Fibroblast of lung (primary cell): ENCODE measurements at places on chromosomes 12 and 14. TPM values are rescaled to one million over a fixed set of nuclear protein-coding genes. Genes with fewer than 3 reads are reported as not detected.

- no peaks in the 10 kb centered on the region for H3K27me3 ChIP-seq
- DNase-seq, result no peak
- no peak overlapping the region for H3K27ac ChIP-seq
- H3K4me3 ChIP-seq, result no peak overlapping the region
- H3K36me3 ChIP-seq, result no peaks in the 10 kb centered on the region
- H3K4me1 ChIP-seq, result no peaks in the 10 kb centered on the region
These were observed 47.4 kb upstream of the C14orf180 start for GRCh38 chr14:104532191-104532555.

TBPL2 gene
- not detected in 2 replicates for total RNA-seq

CRACR2A gene
- 3.3 and 5.8 TPM in 2 replicates for total RNA-seq

DNA sequence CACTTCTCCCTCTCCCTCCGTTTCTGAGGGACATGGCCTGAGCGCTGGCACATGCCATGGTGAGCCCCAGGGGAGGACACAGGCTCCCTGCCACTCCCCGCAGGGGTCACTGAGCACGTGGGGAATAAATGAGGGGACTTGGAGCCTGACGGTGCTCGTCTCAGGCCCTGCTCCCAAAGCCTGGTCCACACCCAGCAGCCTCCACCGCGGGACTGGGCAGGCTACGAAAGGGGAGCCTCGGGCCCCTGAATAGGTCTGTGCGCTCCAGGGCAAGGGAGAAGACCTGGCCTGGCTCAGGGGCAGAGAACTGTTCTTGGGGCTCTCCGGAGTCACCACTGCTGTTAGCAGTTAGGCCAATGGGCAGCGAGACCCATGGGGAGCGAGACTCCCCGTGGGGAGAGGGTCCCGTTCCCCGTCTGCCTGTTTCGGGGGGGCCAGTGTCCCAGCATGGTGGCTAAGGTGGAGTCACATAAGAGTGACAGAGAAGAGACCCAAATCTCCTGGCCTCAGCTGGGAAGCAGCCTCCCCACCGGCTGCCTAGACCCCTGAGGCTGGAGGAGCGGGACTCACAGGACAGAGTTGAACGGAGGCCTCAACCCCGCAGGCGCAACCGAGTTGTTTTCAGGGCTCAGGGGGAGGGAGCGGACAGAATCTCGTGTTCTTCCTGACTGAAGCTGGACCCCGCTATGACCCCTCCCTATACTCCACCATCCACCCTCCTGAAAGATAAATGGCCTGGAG is 329.8 kb upstream of the SFSWAP start:
- DNase-seq, result no peak
- H3K27ac ChIP-seq, result no peak overlapping the region
- no peak overlapping the region for H3K4me3 ChIP-seq
- no peaks in the 10 kb centered on the region for H3K4me1 ChIP-seq

- H3K27me3 ChIP-seq, result no peaks in the 10 kb centered on the region
- H3K27ac ChIP-seq, result no peak overlapping the region
- H3K4me1 ChIP-seq, result peaks cover 6% of the 10 kb centered on the region
These were observed 7.2 kb downstream of the TPCN1 start for GRCh38 chr12:113228394-113229028.

GRCh38 chr12:77163074-77164038 is 98.0 kb upstream of the E2F7 start:
- H3K4me3 ChIP-seq, result no peak overlapping the region
- H3K36me3 ChIP-seq, result no peaks in the 10 kb centered on the region
- no peaks in the 10 kb centered on the region for H3K4me1 ChIP-seq
- no peak overlapping the region for H3K27ac ChIP-seq
- no peak for DNase-seq

GRCh38 chr14:68782091-68782981 is 10.5 kb downstream of the ZFP36L1 start:
- H3K36me3 ChIP-seq, result peaks cover 4% of the 10 kb centered on the region
- no peak overlapping the region for H3K4me3 ChIP-seq
- no peaks in the 10 kb centered on the region for H3K27me3 ChIP-seq
- H3K4me1 ChIP-seq, result peaks cover 37% of the 10 kb centered on the region

KRT78 gene
- not detected in 2 replicates for total RNA-seq

GRCh38 chr14:63928744-63929174 is 76.0 kb downstream of the SYNE2 start:
- no peaks in the 10 kb centered on the region for H3K4me1 ChIP-seq
- H3K27ac ChIP-seq, result no peak overlapping the region
- DNase-seq, result no peak
- no peaks in the 10 kb centered on the region for H3K27me3 ChIP-seq
- no peak overlapping the region for H3K4me3 ChIP-seq

- no peak overlapping the region for H3K4me3 ChIP-seq
- H3K36me3 ChIP-seq, result no peaks in the 10 kb centered on the region
- H3K27me3 ChIP-seq, result no peaks in the 10 kb centered on the region
- no peak overlapping the region for H3K27ac ChIP-seq
- no peaks in the 10 kb centered on the region for H3K4me1 ChIP-seq
These were observed 153.1 kb upstream of the DCN start for GRCh38 chr12:91335699-91336098.

ETNK1 gene
- total RNA-seq, result 24.9 and 56.1 TPM in 2 replicates

KRT2 gene
- not detected in 2 replicates for total RNA-seq

DNA sequence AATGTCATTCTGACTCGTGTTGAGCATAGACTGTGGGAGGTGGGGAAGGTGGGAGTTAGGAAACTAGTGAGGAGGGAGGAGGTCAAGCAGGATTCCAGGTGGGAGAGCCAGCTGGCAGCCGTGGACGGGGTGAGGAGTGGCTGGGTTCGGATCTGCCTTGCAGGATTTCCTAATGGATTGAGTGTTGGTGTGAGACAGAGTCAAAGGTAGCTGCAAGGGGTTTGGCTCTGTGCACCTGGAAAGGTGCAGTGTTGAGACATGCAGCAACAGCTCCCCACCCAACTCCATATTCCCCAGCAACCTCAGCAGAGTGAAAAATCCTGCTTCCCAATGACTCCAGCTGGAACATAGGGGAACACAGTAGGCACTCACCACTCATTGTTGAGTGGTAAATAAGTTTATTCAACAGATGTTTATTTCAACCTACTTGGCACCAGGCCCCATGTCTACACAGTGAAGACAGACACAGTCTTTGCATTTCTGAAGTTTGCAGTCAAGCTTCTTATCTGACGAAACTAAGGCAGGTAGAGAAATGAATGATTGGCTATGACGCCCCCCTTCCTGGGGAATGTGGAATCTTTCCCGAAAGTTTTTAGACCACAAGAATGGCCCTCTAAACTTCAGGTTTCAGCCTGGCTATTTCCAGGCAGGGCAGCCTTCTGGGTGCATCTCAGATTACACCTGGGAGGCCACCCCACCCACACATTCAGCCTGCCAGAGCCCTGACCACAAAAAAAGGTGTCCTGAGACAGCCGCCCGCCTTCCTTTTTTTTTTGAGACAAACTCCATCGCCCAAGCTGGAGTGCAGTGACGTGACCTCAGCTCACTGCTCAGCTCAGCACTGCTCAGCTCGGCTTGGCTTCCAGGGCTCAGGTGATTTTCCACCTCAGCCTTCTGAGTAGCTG is 37.9 kb upstream of the PLEKHG6 start:
- H3K36me3 ChIP-seq, result no peaks in the 10 kb centered on the region
- peaks cover 3% of the 10 kb centered on the region for H3K27me3 ChIP-seq
- H3K4me1 ChIP-seq, result no peaks in the 10 kb centered on the region
- DNase-seq, result peak; percentile 79
- no peak overlapping the region for H3K4me3 ChIP-seq

- H3K4me1 ChIP-seq, result no peaks in the 10 kb centered on the region
- no peak overlapping the region for H3K27ac ChIP-seq
- H3K4me3 ChIP-seq, result no peak overlapping the region
These were observed 91.9 kb upstream of the DHRS4 start for GRCh38 chr14:23861666-23862065.

- H3K27ac ChIP-seq, result no peak overlapping the region
- H3K4me3 ChIP-seq, result no peak overlapping the region
- no peaks in the 10 kb centered on the region for H3K27me3 ChIP-seq
- H3K4me1 ChIP-seq, result no peaks in the 10 kb centered on the region
- H3K36me3 ChIP-seq, result no peaks in the 10 kb centered on the region
- DNase-seq, result no peak
These were observed 14.9 kb downstream of the LEMD3 start for GRCh38 chr12:65184176-65184857.

DNA sequence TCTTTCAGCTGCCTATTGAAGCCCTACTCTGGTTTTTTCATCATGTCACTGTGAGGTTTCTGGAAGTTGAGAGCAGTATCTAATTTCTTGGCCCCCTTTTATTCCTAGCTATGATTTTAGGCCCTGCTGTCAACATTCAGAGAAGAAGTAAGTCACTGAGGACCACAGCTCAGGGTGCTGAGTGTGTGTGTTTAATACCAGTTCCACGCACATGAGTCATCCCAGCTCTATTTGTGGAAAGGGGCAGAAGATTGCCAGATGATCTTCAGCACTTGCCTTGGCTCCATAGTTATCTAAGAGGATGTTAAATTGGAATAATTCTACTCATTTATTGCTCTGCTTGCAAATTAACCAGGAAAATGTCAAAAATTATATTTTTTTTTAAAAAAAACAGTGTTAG is 65.5 kb upstream of the SLC38A4 start:
- no peak overlapping the region for H3K27ac ChIP-seq
- H3K4me3 ChIP-seq, result no peak overlapping the region
- no peaks in the 10 kb centered on the region for H3K4me1 ChIP-seq
- H3K27me3 ChIP-seq, result no peaks in the 10 kb centered on the region

MGAT4C gene
- under 0.01 TPM in 1 of 2 replicates, not detected in the other for total RNA-seq

GRCh38 chr12:124126950-124127655 is 154.1 kb downstream of the ZNF664 start:
- no peak overlapping the region for H3K27ac ChIP-seq
- peaks cover 3% of the 10 kb centered on the region for H3K27me3 ChIP-seq
- peak; percentile 27 for DNase-seq
- H3K4me3 ChIP-seq, result no peak overlapping the region
- H3K36me3 ChIP-seq, result no peaks in the 10 kb centered on the region

- H3K4me1 ChIP-seq, result no peaks in the 10 kb centered on the region
- DNase-seq, result no peak
- no peak overlapping the region for H3K27ac ChIP-seq
These were observed 9.1 kb upstream of the CCDC198 start for GRCh38 chr14:57502586-57503254.
